Right lung (tissue), 10 donors: ENCODE measurements at places on chromosomes 2 and 18.

DNA sequence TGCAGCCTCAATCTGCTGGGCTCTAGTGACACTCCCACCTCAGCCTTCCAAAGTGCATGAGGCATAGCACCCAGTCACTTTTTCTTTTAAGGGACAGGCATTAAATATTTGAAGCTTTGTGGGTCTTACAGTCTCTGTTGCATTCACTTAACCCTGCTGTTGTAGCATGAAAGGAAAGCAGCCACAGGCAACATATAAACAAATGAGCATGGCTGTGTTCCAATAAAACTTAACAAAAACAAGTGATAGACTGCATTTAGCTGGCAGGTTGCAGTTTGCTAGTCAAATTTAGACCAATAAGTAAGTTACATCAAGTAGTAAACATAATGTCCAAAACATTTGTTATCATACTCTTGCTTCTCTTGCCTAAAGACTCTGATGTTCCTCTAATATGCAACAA is 297.3 kb upstream of the MMADHC start:
- no peak for DNase-seq

GRCh38 chr18:44437603-44438002 is 243.1 kb upstream of the SETBP1 start:
- DNase-seq: no peak

DNA sequence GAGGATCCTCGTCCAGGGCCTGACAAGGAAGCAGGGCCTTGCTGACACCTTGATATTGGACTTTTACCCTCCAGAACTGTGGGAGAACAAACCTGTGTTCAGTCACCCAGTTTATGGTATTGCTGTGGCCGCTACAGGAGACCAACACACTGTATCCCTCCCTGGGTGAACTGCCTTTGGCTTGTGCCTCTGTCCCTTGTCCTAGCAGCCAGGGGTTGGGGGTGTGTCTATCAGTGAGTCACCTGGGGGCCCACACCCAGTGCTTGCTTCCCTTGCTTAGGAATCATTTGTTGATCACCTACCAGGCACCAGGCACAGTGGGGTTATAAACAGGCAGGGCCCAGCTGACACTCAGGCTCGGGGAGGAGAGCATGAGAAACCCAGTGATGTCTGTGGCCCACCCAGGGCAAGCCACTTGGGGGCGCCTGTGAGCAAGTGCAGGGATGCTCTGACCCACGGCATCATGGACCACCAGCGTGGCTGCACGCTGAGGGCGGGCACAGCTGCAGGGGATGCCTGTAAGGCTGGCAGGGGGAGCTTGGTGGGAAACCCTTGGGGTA is 17.1 kb downstream of the TMEM185B start:
- no peak for DNase-seq

DNA sequence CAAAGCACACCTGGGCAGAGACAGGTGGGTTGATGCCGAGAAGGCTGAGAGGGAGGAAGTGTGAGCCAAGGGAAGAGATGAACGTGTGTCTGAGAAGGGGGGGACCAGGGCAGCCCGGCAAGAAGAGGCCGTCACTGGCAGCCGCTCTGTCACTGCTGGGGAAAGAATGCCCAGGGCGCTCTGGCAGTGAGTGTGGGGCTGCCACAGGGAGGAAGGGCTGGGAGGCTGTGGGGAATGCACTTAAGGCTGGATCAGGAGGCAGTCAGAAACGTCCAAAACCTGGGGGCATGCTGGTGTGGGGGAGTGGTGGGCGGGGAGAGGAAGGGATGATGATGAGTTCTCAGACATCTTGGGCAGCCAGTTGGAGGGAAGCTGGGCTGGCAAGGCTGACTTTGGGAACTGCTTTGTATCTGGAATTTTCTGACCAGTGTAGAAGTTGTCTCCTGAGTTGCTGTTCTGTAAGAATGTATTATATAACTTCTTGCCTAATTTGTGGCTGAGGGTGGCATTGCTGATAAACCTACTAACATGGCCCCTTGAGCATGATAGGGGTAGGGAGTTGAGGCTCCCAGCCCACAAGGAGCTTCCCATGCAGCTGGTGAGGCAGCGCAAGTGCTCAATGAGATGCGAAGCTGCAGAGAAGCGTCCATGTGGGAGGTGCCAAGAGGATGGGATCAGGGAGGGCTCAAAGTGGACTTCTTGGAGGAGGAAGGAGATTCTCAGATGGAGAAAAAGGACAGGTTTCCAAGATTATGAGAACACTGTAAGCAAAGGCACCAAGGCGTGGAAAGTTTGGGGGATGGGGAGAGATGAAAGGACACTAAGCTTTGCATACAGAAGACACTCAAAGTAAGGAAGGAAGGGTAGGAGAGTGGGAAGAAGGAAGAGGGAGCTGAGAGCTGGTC is 185.1 kb upstream of the HAAO start:
- no peak for DNase-seq
